Endothelial cell of umbilical vein (primary cell): ENCODE measurements at places on chromosomes 5 and 9. TPM values are rescaled to one million over a fixed set of nuclear protein-coding genes. Genes with fewer than 3 reads are reported as not detected.
A peak's percentile ranks its signal among the peaks of the same experiment; 100 is the strongest.

The TBC1D2 gene
- total RNA-seq: 3.4 and 3.6 TPM in 2 replicates

The OTULINL gene
- total RNA-seq: 0.37 and 0.42 TPM in 2 replicates

The SNX30 gene
- total RNA-seq: 6.3 and 6.8 TPM in 2 replicates

The BARX1 gene
- not detected in 2 replicates for total RNA-seq

The GARIN3 gene
- total RNA-seq: not detected in 2 replicates

The SLC6A18 gene
- total RNA-seq: not detected in 2 replicates

The PCA3 gene
- total RNA-seq: 0.32 and 2.5 TPM in 2 replicates

The VCAN gene
- 0.35 and 0.72 TPM in 2 replicates for total RNA-seq

The GRM6 gene
- total RNA-seq: not detected in 2 replicates

The HMMR gene
- 26.0 and 31.0 TPM in 2 replicates for total RNA-seq

The ETF1 gene
- total RNA-seq: 103 and 114 TPM in 2 replicates

- no peak for DNase-seq
Observed at GRCh38 chr5:178774866-178775539, 44.5 kb upstream of the ZNF354A start.

DNA sequence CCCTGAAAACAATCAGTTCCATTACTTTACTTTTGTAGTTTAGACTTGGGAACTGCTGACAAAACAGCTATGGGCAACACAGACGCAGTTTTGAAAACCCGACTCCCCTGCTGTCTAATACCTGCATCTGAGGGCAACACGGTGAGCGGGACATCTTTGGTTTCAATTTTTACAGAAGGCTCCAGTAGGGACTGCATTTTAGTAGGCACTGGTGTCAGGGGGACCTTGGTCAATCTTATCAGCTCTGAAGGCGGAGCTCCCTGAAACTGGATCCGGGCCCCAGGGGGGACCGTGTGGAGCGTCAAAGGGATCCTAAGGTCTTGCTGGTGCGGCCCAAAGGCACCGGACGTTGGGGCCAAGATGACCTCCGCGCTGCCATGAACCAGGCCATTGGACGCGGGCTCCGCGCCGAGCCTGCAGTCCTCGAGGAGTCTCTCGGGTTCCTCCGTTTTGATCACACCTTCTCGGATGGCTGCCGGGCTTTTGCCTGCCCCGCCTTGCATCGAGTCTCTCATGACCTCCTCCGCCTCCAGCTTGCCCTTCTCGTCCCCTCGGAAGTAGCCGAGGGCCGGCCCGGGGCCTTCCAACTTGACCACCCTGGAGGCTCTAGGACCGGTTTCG, 1.1 kb downstream of the SOX30 start:
- DNase-seq: no peak

DNA sequence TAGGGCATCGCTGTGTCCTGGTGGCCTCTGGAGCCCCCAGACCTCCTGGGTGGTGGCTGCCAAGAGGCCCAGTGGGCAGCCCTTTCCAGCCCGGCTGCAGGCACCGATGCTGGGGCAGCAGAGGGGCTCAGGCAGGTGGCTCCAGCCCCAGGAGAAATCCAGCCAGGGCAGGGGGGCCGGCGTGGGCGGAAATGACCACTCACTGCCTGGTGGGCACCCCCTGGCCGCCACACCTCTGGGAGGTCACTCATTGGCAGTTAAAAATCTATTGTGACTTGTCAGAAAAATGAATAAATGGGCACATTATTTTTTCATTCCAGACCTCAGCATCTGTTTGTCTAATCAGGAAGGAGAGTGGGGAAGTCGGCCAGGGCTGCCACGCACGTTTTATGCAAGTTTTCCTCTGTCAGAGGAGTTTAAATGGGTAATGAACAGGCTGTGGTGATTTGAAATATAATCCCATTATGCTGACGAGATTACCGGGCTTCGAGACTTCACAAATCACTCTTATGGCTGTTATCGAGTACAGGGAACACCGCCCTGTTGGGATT, 171.9 kb downstream of the GAPVD1 start:
- peak; percentile 49 for DNase-seq

DNA sequence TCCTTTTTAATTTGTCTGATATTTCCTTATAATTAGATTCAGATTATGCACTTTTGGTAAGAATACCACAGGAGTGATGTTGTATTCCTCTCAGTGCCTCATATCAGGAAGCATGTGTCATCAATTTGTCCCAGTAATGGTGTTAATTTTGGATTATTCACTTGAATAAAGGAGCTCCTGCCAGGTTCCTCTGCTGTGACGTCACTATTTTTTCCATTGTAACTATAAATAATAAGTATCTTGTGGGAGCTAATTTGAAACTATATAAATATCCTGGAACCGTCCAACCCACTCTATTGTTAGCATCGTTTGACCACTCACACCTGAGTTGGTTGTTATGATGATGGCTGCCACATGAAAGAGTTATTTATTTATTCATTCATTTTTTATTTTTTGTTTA, 107.9 kb downstream of the INVS start:
- peak; percentile 81 for DNase-seq

DNA sequence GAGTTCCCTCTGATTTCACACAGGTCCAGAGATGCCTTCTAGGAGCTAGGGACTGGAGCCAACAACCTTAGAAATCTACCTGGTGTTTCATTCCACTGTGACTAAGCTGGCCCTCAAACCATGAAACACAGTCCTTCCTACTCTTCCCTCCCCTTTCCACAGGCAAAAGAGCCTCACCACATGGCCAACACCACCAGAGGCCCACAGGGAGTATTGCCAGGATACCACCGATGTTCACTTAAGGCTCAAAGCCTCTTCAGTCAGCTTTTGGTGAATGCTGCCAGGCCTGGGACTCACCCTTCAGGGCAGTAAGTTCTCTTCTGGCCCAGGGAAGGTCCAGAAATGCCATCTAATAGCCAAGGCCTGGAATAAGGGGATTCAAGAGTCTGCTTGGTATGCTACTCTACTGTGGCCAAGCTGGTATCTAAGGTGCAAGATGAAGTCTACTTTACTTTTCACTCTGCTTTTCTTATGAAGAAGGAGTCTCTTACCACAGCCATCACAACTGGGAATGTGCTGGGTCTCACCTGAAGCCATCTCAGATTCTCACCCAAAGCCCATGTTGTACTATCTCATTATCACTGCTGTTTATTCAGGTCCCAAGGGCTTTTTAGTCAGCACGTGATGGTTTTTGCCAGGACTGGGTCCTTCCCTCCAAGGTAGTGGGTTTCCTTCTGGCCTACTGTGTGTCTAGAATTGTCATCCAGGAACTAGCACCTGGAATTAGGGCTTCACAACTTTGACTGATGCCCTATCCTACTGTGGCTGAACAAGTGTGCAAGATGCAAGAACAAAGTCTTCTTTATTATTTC, 1018.4 kb downstream of the TAF11L14 start:
- no peak for DNase-seq

DNA sequence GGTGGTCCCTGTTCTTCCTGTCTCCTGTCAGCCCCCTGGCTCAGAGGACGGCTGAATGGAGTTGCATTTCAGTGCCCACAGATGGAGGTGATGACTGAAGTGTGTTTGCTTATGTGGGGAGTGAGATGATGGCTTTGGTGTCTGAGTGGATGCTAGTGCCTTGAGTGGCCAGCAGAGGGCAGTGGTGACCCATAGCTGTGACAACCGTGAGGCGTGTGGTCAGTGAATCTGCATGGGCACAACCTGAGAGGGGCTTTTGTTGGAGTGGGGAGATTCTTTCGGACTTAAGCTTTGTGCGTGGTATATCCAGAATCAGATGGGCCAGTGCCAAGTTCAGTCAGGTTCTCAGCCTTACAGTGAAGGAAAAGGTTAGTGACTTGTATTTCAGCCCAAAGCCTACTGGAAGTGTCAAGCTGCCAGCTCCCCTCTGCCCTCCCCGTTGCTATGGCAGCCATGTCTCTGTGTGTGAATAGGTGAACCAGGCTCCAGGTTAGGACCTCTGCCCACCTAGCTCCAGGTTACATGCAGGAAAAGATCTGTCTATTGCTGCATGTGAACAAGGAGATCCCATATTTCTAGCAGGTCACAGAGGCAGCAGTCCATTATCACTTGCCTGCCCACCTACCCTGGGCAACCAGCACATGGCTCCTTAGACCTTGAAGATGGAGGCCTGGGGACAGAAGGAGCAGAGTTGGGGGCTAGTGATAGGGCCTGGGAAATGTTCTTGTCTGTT, 14.7 kb upstream of the CXXC5 start:
- DNase-seq: peak; percentile 85

- DNase-seq: no peak
Observed at GRCh38 chr9:123062351-123063176, 29.1 kb downstream of the GPR21 start.

DNA sequence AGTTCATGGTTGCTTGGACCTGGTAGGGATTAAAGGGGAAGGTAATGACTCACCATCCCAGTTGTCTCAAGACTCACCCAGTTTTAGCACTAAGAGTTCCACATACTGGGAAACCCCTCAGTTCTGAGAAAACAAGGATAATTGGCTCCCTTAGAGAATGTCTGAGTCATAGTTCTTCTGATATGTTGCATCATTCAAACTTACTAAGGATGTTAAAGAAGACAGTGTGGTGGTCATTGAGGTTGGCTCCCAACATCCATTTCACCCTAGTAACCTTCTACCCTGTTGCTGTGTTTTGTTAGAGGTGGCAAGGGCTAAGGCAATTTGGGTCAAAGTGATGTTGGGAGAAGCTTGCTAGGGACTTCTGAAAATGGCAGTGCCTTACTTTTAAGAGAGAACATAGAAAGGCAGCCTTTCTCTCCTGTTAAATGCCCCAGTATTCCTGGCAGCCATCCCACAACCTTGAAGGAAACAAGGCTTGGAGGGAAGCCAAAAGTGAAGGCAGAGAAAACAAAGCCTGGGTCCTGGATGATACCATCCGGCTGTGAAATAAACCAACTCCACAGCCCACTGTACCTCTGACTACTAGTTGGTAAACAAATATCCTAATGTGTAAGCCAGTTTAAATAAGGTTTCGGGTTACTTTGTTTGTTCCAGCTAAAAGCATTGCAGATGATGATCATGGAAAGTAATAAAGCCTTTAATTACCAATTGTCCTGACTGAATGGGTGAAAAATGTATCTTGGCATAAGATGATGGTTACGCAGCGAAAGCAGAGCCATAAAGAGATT, 80.4 kb upstream of the ADAMTSL1 start:
- peak; percentile 98 for DNase-seq

DNA sequence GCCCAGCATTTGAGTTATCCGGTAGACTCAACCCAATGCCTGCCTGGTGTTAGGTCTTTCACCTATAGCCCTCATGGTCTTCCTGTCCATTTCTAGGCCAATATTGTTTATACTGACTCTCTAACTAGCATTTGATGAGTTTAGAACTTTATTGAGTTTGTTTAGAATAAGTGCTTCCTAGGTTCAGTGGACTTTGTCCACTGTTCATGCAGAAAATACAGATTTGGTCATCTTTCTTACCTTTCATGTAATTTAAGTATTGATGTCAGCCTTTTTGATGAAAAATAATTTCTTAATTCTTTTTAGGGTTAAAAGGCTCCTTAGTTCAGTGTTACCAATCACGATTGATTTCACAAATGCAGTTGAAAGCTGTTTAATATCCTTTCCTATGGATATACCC, 22.0 kb downstream of the CYSTM1 start:
- no peak for DNase-seq

DNA sequence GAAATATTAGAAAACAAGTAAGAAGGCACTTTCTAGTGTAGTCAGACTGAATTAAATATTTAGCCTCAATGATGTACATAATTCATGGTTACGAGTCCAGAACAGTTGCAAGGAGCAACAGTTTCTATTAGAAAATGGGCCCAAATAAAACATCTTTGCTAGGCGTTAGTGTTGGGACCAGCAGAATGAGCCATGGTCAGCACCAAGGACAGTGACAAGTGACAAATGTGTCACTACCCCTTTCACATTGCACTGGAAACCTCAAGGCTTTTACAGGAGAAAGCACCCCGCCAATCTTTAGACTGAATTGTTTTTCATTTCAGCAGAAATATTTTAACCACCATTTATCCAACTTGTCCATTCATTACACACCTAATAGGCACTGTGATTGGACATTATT, 301.3 kb upstream of the ADCY2 start:
- DNase-seq: no peak

GRCh38 chr9:98736226-98736625, 27.5 kb upstream of the GABBR2 start:
- DNase-seq: no peak

GRCh38 chr9:734831-735511, 106.5 kb upstream of the DMRT1 start:
- peak; percentile 98 for DNase-seq

DNA sequence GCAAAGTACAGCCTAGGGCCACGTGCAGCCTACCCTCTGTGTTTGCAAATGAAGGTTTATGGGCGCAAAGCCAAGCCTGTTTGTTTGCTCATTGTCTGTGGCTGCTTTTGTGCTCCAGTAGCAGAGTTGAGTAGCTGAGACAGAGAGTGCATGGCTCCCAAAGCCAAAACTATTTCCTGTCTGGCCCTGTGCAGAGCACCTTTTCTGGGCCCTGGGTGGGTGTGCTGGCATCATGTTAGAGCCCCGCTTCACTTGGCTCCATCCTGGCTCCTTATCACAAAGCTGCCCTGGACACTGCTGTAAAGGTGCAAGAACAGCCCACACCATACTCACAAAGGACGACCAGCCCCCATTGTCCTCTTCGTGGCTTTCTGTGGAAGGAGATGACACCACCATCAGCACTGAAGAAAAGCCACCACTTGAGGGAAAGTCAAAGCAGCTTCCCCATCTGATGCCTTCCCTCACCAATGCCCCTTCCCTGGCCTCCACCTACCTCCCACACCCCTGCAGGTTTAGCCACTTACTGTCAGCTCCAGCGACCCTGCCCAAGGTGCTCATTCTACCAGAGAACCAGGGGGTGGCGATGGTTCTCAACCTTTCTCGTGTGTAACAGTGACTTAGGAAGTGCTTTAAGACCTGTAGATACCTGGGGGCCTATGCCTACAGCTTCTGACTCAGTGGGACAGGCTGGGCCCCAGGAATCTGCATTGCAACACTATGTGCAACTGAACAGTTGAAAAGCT, 23.4 kb downstream of the LCP2 start:
- DNase-seq: peak; percentile 30

- no peak for DNase-seq
Observed at GRCh38 chr9:114854736-114855355, 49.0 kb upstream of the TNFSF15 start.

GRCh38 chr5:151002681-151003502, 17.5 kb upstream of the GPX3 start:
- DNase-seq: no peak

- no peak for DNase-seq
Observed at GRCh38 chr9:91029650-91030361, 228.2 kb downstream of the SYK start.

DNA sequence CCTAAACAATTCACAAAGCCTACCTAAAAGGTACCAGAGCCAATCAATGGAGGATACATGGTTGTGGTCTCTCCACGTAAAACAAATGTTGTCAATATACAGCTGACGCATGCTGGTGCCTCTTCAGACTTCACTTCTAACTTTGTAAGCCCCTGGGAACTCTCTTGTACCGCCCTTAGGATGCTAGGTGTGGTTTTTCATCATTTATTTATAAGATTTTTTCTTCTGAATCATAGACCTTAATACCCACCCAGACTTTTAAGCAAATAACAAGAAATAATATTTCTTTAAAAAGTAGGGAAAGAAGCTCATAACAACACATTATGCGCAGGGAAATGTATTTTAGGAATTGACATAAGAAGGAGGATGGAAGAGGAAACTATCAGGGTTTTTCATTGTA, 33.0 kb downstream of the SSBP2 start:
- DNase-seq: peak; percentile 5

GRCh38 chr5:168843277-168844015, 264.3 kb upstream of the PANK3 start:
- DNase-seq: no peak

- no peak for DNase-seq
Observed at GRCh38 chr5:169707686-169708085, 70.6 kb downstream of the DOCK2 start.
